ENCODE measurements at places on chromosomes 13 and 19.

DNA sequence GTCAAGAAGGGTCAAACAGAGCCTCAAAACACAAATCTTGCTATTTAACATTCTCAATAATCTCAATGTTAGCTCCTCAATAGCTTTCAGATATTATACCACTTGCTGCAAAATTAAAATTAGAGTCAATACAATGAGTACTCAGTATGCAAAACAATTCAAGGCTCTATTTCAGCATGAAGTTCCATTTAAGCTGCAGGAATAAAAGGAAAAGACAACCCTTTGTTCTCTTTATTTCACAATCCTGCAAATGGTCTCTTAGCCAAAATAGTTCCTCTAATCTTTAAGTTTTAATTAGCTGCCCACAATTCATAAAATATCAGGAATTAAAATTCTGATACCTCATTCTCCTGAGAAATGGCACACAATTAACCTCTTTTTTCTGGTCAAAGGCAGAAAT is 40.5 kb upstream of the DCT start:
- no peak for DNase-seq

DNA sequence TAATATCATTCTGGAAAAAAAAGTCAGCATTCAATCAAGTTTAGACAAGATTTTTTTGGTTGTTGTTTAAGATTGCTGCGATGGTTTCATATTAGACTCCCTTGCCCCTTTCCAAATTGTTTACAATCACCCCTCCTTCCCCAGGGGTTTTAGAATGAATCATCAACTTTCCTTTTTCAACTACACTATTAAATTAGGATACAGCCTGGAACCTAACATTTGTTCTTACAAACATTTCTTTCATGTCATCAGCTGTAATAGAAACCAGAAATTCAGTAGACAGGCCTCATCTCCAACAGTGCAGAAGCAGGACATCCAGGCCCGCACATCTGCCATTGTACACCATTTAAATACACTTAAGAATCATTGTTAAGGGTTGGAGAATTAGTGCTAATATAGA is 44.4 kb upstream of the WDFY2 start:
- no peak for DNase-seq

DNA sequence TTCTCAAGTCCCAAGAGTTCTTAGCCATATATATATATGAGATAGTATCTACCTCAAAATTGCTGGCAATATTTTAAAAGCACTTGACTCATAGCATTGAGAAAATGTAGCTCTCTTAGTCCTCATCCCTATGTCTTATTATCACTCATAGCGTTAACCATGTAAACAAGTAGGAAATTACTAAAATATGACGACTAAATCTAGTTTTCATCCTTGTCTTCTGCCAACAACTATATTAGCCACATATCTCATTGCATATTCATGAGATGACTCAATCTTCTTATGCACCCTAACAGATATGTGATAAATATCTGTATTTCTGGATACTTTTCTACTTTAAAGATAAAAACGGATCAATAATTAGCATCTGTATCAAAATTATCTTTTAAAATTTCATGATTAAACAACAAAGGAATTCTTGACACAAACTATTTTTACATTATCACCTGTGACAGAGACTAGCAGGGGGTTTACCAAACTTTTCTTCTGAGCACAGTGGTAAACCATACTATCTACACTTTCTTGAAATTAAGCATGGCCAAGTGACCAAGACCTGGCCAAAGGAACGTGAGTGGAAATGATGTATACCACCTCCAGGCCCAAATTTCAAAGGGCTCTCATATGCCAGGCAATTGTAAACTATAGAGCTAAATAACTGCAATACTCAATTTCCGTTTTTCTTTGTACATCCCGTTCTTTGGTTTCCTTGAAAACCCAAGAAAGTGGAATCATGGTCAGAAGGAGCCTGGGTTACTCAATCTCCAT is 45.7 kb downstream of the ZC3H13 start:
- no peak for DNase-seq

- DNase-seq, result no peak
These were observed 6.4 kb downstream of the EGLN2 start for GRCh38 chr19:40805258-40805868.

DNA sequence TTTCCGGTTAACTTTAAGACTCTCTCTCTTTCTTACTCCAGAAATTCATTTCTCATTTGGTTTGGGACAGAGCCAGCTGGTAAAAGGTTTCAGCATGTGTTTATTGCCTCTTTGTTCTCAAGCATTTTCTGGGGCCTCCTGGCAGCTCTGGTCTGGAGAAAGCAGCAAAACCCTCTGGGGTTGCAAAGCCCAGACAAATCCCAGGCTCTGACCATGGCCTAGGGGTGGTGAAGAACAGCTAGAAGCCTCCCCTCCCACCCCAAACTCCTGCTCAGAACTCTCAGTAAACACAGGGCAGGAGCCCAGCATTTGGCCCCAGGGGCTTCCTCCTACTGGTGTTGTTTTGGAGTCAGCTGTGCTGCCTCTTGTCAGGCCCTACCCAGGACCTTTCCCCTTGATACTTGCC is 124.2 kb upstream of the SERP2 start:
- no peak for DNase-seq

DNA sequence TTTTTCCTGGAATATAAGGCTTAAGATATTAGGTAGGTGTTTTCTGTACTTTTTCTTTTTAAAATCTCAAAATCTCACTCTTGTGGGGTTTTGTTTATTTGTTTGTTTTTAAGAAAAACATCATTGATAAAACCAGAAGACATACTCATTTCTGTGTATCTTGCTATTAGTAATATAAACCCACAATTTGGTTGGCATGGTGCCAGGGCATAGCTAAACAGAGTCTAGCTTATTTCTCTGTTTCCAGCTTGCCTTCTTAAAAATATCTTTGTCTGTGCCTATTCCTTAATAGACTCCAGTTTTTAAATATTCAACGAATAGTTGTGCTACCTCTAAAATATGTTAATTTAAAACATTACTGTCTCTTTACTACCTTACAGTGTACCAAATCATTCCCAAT is 1121.9 kb upstream of the PCDH20 start:
- DNase-seq, result no peak

GRCh38 chr13:27971236-27971645 is 2.1 kb upstream of the CDX2 start:
- no peak for DNase-seq

DNA sequence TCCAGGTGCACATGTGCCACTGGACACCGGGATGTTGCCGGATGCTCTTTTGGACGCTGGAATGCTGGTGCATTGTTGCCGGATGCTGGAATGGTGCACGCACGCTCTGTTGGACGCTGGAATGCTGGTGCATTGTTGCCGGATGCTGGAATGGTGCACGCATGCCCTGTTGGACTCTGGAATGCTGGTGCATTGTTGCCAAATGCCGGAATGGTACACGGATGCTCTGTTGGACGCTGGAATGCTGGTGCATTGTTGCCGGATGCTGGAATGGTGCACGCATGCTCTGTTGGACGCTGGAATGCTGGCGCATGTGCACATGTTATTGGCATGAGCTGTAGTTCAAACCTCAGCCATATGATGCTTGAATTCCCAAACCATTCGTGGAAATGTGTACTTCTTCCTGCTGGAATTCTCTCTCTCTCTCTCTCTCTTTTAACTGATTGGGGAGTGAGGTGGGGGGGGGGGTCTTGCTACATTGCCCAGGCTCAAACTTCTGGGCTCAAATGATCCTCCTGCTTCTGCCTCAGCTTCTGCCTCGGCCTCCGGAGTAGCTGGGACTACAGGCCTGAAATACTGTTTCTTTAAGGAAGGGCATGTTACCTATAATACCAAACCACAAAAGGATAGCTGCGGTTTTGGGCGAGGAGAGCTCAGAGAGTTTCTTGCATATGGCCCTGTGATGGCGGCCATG is 1.2 kb upstream of the MCF2L start:
- no peak for DNase-seq

- no peak for DNase-seq
These were observed 55.6 kb downstream of the SLC7A9 start for GRCh38 chr19:32813862-32814425.

DNA sequence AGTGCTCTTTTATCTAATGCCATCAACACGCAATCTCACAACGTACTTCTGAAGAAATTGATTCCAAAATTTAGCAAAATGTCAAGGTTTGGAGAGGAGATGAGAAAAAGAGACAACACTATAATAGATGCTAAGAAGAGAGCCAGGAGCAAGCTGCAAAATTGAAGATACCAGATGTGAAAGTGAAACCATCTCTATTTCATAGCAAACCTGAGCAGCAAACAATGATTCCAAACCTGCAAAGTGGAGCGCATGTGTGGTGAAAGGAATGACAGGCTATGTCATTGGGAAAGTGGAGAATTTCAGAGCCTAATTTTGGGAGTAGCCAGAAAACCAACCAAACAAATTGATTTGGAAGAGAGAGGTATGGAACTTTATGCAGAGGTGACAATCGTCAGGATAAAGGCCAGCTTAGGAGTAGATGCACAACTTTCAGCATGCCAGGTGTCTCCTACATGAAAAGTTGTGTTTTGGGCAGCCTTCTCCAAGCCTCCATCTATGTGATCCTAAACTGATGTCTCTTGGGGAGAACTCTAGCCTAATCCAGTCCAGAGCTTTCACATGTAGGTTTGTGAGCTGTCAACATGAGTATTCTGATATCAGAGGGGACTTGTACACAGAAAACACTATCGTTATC is 158.4 kb upstream of the FNDC3A start:
- no peak for DNase-seq

DNA sequence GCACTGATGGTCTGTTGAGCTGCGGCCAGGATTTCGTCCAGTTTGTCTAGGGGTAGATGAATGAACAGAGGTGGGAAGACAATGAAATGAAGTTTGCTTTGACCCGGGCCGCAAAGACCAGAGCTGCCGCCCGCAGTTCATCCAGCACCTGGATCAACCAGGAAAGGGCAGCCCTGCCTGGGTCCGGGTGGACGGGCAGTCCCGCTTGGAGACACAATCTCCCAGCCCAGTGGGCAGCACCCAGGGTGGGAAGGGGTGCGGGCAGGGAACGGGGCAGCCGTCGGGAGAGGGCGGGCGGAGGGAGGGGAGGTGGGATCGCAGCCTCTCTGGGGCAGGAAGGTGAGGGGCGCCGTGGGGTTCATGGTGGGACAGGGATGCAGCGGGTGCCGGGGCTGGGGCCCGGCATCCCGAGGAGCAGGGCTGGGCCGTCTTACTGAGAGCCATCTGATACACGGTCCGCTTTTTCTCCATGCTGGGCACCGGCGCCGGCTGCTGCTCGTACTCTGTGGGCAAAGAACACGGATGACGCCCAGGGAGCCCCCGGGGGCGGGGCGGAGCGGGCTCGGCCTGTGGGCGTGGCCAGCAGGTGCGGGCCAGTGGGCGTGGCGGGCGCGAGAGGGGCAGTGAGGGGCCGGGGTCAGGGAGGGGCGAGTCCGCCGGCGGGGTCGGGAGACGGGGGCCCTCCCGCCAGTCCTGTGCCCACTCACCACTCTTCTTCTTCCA is 33.1 kb downstream of the SHANK1 start:
- DNase-seq, result no peak

All from NCI-H1694 (cell line).